ENCODE measurements at places on chromosomes 11 and 22. TPM values are rescaled to one million over a fixed set of nuclear protein-coding genes. Genes with fewer than 3 reads are reported as not detected.

GRCh38 chr11:95708681-95709080, 80.9 kb downstream of the FAM76B start:
- peaks cover 22% of the 10 kb centered on the region for H3K4me1 ChIP-seq
- H3K36me3 ChIP-seq, result no peaks in the 10 kb centered on the region
- H3K27ac ChIP-seq, result no peak overlapping the region
- no peak for DNase-seq
- no peaks in the 10 kb centered on the region for H3K27me3 ChIP-seq

GRCh38 chr22:28112548-28113043, 193.5 kb upstream of the PITPNB start:
- no peak for DNase-seq
- H3K4me3 ChIP-seq, result no peak overlapping the region
- peaks cover 33% of the 10 kb centered on the region for H3K4me1 ChIP-seq
- no peaks in the 10 kb centered on the region for H3K27me3 ChIP-seq
- H3K27ac ChIP-seq, result peak overlapping the region; percentile 25

- H3K27ac ChIP-seq, result no peak overlapping the region
- no peaks in the 10 kb centered on the region for H3K36me3 ChIP-seq
- H3K4me3 ChIP-seq, result no peak overlapping the region
- H3K27me3 ChIP-seq, result no peaks in the 10 kb centered on the region
- H3K4me1 ChIP-seq, result no peaks in the 10 kb centered on the region
Observed at GRCh38 chr11:110182886-110183285, 89.7 kb downstream of the ZC3H12C start.

DNA sequence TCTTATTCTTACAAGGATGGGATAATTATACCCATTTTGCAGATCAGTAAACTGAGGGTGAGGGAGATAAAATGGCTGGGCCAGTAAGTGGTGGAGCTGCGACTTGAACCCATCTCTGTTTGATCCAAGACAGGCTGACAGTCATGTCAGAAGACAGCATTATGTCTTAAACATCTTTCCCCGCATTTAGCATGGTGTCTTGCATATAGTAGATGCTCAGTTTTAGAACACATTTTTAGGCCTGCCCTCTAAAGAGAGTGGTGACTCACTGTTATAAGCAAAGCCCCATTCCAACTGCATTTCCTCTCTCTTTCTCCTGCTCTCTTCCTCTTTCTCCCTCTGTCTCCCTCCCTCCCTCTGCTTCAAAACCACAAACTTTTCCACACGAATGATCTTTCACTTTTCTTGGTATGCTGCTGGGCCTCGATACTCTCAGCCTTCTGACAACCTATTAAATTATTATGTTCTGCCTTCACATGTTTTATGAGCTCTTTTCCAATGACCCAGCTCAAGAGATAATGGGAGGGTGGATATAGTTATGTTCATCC, 25.2 kb downstream of the CWC15 start:
- H3K36me3 ChIP-seq, result no peaks in the 10 kb centered on the region
- no peak overlapping the region for H3K27ac ChIP-seq
- H3K27me3 ChIP-seq, result no peaks in the 10 kb centered on the region
- H3K4me3 ChIP-seq, result no peak overlapping the region

The OVOL1 gene
- not detected for total RNA-seq

DNA sequence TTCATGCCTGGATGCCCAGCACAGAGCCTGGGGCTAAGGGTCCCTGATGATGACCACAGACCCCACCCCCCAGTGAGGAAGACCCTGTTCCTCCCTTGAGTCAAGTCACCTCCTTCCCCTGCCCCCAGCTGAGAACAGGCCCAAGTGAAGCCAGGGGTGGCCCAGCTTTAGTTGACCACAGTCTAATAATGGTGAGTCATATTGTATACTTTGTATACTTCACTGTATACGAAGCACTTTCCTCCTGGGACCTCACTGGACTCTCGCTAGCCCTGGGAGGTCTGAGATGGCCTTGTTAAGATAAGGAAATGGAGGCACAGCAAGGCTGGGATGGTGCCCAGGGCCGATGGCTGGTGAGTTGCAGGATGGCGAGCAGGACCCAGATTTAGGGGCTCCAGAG, 3.7 kb upstream of the FLRT1 start:
- peaks cover 37% of the 10 kb centered on the region for H3K4me1 ChIP-seq
- no peak overlapping the region for H3K4me3 ChIP-seq
- no peak for DNase-seq
- H3K27ac ChIP-seq, result no peak overlapping the region
- H3K27me3 ChIP-seq, result peaks cover 10% of the 10 kb centered on the region

DNA sequence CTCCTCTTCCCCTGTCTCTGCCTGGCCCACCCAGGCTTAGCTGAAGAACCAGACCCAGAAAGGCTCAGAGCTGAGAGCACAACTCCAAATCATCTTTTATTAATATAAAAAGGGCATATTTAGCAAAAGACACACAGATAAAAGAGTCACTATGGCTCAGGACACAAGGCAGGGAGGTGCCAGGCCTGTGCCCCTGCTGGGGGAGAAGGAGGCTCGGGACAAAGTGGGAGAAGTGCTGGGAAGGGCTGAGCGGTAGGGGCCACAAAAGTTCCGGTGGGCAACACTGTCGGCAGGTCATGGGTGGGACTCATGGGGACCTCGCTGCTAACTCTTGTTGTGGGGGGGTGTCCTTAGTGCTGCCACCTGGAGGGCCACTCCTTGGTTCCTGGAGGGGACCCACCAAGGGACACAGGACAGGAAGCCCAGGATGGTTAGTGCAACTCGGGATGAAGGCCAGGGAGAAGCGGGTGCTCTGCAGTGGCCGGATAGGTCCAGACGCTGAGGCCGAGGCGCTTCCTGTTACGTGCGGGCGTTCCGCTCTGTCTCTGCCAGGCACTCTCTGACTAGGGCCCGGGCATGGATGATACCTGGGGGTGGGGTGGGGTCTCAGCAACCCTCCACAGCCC, 1.4 kb upstream of the PITPNM1 start:
- H3K36me3 ChIP-seq, result peaks cover 18% of the 10 kb centered on the region
- peak overlapping the region; percentile 97 for H3K27ac ChIP-seq
- H3K4me1 ChIP-seq, result peaks cover 54% of the 10 kb centered on the region
- peak overlapping the region; percentile 64 for H3K4me3 ChIP-seq
- no peaks in the 10 kb centered on the region for H3K27me3 ChIP-seq
- no peak for DNase-seq

- H3K36me3 ChIP-seq, result no peaks in the 10 kb centered on the region
- H3K27ac ChIP-seq, result peak overlapping the region; percentile 94
- H3K4me1 ChIP-seq, result peaks cover 100% of the 10 kb centered on the region
- no peak for DNase-seq
Observed at GRCh38 chr11:73321604-73322381, 13.7 kb downstream of the ARHGEF17 start.

GRCh38 chr11:90884181-90884580, 661.3 kb upstream of the CHORDC1 start:
- no peaks in the 10 kb centered on the region for H3K27me3 ChIP-seq
- DNase-seq, result no peak
- no peaks in the 10 kb centered on the region for H3K36me3 ChIP-seq
- no peak overlapping the region for H3K4me3 ChIP-seq
- no peak overlapping the region for H3K27ac ChIP-seq

The KIF18A gene
- total RNA-seq, result 0.23 TPM

- DNase-seq, result no peak
- H3K4me3 ChIP-seq, result no peak overlapping the region
- H3K36me3 ChIP-seq, result peaks cover 5% of the 10 kb centered on the region
- peaks cover 19% of the 10 kb centered on the region for H3K4me1 ChIP-seq
- no peaks in the 10 kb centered on the region for H3K27me3 ChIP-seq
Observed at GRCh38 chr11:113202431-113202830, 112.0 kb upstream of the TTC12 start.

GRCh38 chr11:35009944-35010342, 93.5 kb downstream of the PDHX start:
- no peak overlapping the region for H3K4me3 ChIP-seq
- no peaks in the 10 kb centered on the region for H3K36me3 ChIP-seq

The APLP2 gene
- total RNA-seq, result 479 TPM

GRCh38 chr11:27158456-27159334, 118.1 kb downstream of the BBOX1 start:
- DNase-seq, result no peak
- H3K36me3 ChIP-seq, result no peaks in the 10 kb centered on the region
- no peaks in the 10 kb centered on the region for H3K4me1 ChIP-seq
- no peak overlapping the region for H3K4me3 ChIP-seq

- no peak overlapping the region for H3K4me3 ChIP-seq
- DNase-seq, result no peak
- H3K27me3 ChIP-seq, result no peaks in the 10 kb centered on the region
- H3K4me1 ChIP-seq, result peaks cover 13% of the 10 kb centered on the region
- no peaks in the 10 kb centered on the region for H3K36me3 ChIP-seq
Observed at GRCh38 chr11:65814131-65814985, 19.4 kb upstream of the SNX32 start.
